Activated gamma-delta T cell treated with Interleukin-2 at 50 U/mL for 16 hours (primary cell): ENCODE measurements at places on chromosomes 1 and 21.

GRCh38 chr21:15221799-15222386 lies 157.1 kb upstream of the NRIP1 start:
- no peak for DNase-seq

DNA sequence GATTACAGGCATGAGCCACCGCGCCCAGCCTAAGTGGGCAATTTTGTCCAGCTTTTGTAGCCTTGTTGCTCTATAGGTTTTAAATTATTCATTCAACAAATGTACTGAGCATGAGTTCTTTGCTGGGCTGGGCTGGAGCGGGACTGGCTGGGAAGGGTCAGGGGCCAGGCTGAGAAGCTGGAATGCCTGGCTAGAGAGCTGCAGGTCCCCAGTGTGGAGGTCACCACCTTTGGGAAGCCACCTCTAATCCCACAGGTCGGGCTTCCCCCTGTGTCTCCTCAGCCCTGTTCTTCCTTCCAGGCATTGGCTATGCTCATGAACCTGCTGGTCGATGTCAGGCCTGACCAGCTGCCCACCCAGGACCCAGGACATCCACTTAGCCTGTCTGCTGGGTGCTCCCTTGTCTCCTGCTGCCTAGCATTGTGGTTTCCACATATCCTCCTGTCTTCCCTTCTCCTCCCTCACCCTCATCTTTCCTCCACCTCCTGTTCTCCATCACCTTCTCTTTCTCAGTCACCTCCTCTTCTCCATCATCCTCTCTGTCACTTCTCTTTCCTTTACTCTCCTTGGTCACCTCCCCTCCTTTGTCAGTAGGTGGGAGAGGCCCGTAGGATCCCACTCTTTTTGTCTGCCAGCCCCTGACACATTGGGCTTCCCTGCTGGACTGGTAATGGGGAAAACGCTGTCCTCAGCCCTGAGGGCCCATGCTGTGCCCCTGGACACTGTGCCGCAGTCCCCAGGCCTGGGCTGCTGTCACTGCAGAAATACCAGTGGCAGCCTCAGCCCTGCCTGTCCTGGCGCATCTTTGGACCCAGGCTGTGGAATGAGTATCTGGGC lies 23.8 kb downstream of the SERINC2 start:
- DNase-seq = no peak

DNA sequence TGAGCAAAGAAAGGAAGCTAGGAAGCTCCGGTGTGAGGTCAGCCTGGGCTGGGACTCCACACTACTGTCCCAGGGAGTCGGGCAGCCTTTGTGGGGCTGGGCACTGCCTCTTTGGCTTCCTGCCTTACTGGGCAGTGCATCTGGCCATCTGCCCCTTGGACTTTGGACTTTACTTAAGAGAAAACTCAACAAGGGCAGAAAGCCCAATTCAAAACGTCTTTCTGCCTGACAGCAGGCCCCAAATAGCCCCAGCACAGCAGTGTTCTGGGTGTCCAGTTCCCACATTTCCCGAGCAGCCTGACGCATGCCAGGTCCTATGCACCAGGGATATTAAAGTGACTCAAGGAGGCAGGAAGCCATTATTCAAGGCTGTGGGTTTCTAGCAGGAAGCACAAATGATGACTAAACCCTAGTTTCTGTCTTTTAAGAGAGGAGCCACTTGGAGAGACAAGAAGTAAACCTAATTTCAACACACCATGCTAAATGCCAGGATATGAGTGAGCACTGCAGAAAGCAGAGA lies 37.9 kb upstream of the EDEM3 start:
- no peak for DNase-seq

- no peak for DNase-seq
These were observed 5.3 kb downstream of the DAP3 start for GRCh38 chr1:155694167-155694566.

DNA sequence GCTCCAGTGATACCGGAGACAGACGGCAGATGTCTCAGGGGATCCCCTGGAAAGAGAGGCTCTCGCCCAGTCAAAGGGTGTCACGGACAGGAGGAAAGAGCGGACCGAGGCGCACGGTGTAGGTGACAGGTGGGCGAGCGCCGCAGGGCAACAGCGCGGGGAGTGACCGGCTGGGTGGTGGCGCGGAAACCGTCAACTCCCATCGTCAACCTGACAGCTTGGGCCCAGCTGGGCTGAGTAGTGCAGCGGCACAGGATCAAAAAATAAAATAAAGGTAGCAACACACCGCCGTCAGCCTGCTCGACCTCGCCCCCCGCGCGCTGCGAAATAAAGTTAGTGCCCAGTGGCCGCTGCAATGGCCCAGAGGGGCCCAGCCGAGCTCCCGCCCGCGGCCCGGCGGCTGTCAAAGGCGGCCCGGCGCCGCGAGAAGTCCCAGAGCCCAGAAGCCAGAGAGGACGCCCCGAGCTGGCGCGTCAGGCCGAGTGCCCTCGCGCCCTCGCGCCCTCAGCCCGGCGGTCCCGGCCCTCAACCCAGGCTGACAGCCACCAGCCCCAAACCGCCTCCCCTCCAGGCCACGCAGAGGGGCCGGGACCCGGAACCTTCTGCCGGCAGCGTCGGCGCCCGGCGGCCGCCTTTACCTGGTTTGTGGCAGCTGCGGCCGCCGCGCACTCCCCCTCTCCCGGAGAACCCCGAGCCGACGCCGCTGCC lies at the start of gene LYST:
TSS of gene LYST (minus strand) at position 702 of the 708 bp plus-strand sequence. CDS start 36,489 bp downstream, outside the sequence.
- DNase-seq = peak; percentile 39

DNA sequence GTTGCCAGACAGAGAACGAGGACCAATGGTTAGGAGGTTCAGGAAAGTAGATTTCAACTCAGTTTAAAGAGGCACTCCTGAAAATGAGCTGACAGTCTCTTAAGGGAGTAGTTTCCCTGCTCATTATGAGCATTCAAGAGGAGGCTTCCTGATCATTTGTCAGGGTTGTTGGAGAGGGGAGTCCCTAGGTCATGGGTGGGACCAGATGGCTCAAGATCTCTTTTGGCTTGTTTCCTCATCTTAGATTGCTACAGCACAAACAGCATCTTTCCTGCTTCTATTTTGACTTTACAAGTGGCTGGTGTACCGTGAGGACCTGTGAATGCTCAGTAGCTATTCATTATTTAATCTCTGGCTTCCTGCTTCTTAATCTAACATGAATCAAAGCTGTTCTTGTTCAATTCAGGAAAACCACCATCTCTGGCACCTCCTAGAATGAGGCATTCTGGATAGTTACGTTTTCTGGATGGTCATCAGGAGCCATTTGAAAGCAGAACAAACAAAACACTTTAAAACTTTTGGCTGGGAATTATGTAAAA lies 47.6 kb downstream of the PEX14 start:
- DNase-seq = no peak

GRCh38 chr1:43861337-43861736 lies 72.3 kb upstream of the ARTN start:
- DNase-seq = no peak

- DNase-seq = no peak
These were observed 7.8 kb downstream of the F11R start for GRCh38 chr1:161013131-161013487.
